Panc1 (cell line): ENCODE measurements at places on chromosomes 4 and X.

GRCh38 chr4:163582703-163583102, 88.2 kb downstream of the TMA16 start:
- no peaks in the 10 kb centered on the region for H3K27me3 ChIP-seq
- H3K36me3 ChIP-seq: no peaks in the 10 kb centered on the region
- no peak overlapping the region for H3K27ac ChIP-seq
- H3K4me1 ChIP-seq: no peaks in the 10 kb centered on the region
- no peak overlapping the region for H3K4me3 ChIP-seq

- no peaks in the 10 kb centered on the region for H3K27me3 ChIP-seq
- H3K4me1 ChIP-seq: no peaks in the 10 kb centered on the region
- no peak overlapping the region for H3K4me3 ChIP-seq
- no peak overlapping the region for H3K27ac ChIP-seq
- no peaks in the 10 kb centered on the region for H3K36me3 ChIP-seq
- DNase-seq: no peak
Observed at GRCh38 chrX:93741811-93742210, 67.8 kb downstream of the FAM133A start.

DNA sequence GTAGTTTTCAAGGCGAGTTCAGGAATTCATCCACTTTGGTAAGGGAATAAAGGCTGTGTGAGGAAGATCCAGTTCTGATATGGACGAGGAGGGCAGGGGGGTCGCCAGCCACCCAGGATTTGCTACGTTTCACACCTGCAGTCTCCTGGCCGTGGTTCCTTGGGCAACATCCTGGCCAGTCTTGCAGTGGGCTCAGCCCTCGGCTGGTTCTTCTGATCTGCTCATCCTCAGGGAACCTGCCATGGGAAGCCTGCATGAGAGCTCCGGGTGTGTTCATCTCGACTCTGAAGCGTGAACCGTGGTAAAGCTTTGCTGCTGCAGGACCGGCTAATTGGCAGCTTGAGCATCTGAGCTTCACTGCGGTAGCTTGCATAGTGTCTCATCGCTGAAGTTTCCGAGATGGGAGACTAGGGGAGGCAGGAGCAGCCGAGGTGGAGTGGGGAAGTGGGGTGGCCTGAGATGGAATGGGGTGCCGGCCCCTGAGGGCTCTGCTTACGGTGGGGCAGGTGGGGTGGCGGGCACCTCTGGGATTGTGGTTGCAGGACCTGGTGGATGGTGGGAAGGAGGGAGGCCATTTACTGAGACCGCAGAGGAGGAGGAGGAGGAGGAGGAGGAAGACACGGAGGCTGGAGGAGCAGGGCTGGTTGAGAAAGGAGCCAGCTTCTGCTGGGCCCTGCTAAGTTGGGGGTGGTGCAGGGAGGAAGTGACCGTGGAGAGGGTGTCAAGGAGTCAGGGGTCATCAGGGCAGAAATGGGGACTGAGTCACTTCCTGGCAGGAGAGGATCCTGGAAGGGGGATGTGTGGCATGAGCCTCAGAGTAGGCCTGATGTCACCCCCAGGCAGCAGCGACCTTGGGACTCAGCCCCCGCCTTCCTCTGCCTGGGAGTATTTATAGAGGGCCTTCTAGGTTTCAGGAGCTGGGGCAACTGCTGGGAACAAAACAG, 213.1 kb upstream of the PSAPL1 start:
- DNase-seq: no peak
- no peak overlapping the region for H3K4me3 ChIP-seq
- no peaks in the 10 kb centered on the region for H3K36me3 ChIP-seq

GRCh38 chr4:81471298-81471587, 464 bp downstream of the RASGEF1B start:
- no peak for DNase-seq
- peak overlapping the region; percentile 34 for H3K4me3 ChIP-seq
- no peak overlapping the region for H3K27ac ChIP-seq
- no peaks in the 10 kb centered on the region for H3K36me3 ChIP-seq
- peaks cover 20% of the 10 kb centered on the region for H3K27me3 ChIP-seq

DNA sequence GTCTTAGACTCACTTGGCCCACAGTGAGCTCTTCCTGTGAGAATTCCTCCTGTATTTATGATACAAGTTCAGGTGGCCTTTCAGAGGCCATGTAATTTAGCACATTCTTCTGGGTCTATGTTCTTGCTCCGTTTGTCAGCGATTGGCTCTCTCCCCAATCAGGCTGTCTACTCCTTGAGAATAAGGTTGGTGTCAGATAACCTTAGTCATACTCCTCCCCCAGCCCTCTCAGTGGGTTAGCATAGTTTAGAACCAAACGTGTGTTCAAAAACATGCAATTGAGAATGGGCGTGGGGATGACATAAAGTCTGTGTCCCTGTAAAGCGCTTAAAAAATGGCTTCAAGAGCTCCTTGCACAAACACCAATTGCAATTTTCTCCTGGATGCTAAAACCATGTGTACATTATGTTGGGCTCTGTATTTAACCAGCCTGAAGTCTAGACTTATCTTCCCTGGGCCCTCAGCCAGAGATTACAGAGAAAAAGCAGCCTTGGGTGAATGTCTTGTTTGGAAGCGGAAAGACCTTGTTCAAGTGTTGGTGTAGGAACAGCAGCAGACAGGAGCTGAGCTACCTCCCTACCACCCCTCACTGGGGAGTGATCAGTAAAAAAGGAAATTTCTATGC, 9.9 kb upstream of the CT47C1 start:
- DNase-seq: no peak
- no peaks in the 10 kb centered on the region for H3K36me3 ChIP-seq
- H3K27ac ChIP-seq: no peak overlapping the region
- no peaks in the 10 kb centered on the region for H3K27me3 ChIP-seq
- H3K4me3 ChIP-seq: no peak overlapping the region
